ENCODE measurements at places on chromosomes 16 and 17.

DNA sequence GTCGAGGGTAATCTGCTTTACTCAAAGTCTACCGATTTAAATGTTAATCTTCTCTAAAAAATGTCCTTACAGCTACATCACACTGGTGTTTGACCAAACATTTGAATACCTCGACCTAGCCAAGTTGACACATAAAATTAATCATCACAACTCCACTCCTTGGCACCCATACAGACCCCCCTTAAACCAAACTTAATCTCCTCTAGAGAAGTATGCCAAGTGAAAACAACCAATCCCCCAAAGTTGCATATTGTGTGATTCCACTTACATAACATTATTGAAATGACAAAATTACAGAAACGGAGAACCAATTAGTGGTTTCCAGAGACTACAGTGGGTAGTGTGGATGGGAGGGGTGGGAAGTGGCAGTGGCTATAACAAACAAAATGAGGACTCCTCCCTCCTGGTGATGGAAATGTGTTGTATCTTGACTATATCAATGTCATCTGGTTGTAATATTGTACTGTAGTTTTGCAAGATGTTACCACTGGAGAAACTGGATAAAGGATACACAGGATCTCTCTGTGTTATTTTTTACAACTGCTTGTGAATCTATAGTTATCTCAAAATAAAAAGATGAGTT, 39.4 kb downstream of the CAPNS2 start:
- H3K4me1 ChIP-seq: no peaks in the 10 kb centered on the region
- DNase-seq: no peak
- no peaks in the 10 kb centered on the region for H3K27me3 ChIP-seq
- H3K36me3 ChIP-seq: no peaks in the 10 kb centered on the region
- H3K4me3 ChIP-seq: no peak overlapping the region
- no peak overlapping the region for H3K27ac ChIP-seq

DNA sequence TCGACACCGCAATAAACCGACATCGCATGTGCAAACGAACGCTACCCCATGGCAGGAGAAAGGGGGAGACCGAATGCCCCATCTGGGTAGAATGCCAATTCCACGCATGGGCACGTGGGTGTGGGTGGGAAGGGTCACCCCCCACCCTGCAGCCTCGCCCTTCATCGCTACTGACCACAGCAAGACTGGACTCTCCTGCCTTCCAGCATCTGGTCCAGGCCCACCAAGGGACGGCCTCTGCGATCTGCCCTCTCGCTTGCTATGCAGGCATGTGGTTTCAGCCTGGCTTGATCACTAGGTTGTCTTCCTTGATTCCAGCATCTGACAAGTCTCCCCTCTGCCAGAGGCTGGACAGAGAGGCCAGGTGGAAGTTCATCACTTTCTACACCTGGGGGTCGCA, 159.3 kb downstream of the C16orf78 start:
- no peaks in the 10 kb centered on the region for H3K4me1 ChIP-seq
- no peak overlapping the region for H3K27ac ChIP-seq
- peaks cover 4% of the 10 kb centered on the region for H3K27me3 ChIP-seq
- H3K36me3 ChIP-seq: no peaks in the 10 kb centered on the region
- H3K4me3 ChIP-seq: no peak overlapping the region

DNA sequence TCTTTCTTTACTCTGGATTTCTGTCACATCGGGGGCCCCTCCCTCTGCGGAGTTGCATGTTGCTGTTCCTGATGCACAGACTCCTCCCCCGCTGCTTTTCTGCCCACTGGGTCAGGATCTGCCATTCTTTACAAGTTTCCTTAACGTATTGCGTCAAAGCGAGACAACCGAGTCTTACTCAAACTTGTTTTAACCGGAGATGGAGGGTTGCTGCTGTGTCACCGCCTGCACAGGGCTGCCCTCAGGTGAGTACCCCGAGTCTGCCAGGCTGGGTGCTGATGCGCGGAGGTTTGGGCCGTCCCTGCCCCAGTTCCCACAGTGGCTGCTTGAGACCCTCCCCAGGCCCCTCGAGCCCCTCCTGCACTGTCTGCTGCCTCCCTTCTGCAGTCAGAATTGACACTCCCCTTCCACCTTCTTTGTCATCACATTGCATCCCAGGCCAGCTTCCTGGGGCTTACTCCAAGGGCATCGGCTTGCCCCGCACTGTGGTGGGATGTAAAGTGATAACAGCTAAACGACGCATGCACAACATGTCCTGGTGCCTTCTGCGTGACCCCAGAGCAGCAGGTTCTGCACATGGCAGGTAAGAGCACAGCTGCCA, 19.3 kb downstream of the CARHSP1 start:
- H3K4me1 ChIP-seq: peaks cover 28% of the 10 kb centered on the region
- H3K27me3 ChIP-seq: no peaks in the 10 kb centered on the region
- H3K36me3 ChIP-seq: peaks cover 7% of the 10 kb centered on the region
- peak overlapping the region; percentile 91 for H3K27ac ChIP-seq

- H3K4me3 ChIP-seq: no peak overlapping the region
- no peak for DNase-seq
- no peaks in the 10 kb centered on the region for H3K4me1 ChIP-seq
- H3K27me3 ChIP-seq: no peaks in the 10 kb centered on the region
- no peaks in the 10 kb centered on the region for H3K36me3 ChIP-seq
Observed at GRCh38 chr16:7976563-7976962, 613.7 kb downstream of the TMEM114 start.

- H3K4me3 ChIP-seq: no peak overlapping the region
- no peaks in the 10 kb centered on the region for H3K36me3 ChIP-seq
- H3K4me1 ChIP-seq: no peaks in the 10 kb centered on the region
- no peak for DNase-seq
Observed at GRCh38 chr16:12240036-12240435, 263.5 kb downstream of the SNX29 start.

Data from PC-3 (cell line).